ENCODE measurements at places on chromosomes 1 and 21.

DNA sequence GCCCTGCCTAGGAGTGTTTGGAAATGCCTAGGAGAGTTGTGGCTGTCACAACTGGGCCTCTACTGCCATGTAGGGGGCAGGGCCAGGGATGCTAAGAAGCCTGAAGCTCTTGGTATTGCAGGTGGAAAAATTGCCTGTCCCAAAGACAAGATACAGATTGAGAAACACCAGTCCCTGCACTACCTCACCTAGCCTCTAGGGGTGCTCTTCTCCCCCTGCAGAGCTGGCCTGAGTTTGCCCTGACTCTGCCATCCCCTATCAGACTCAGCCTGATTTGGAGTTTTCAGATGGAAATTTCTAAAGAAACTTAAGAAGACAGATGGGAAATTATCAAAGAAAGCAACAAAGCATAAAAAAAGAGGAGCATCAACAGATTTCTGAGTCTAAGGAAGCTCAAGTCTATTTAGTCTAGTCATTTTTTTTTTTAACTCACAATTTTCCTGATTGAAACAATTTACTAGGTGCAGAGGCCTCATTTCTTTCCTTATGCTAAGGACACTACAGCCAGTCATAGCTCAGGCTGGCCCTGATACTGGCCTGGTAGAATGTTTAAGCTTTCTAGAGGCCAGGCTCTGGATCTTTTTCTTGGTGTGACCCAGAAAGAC lies 61.4 kb upstream of the LRRN2 start:
- DNase-seq = no peak

- DNase-seq = peak; percentile 31
Measured at GRCh38 chr1:237012788-237013383, 8.6 kb upstream of the MT1HL1 start.

DNA sequence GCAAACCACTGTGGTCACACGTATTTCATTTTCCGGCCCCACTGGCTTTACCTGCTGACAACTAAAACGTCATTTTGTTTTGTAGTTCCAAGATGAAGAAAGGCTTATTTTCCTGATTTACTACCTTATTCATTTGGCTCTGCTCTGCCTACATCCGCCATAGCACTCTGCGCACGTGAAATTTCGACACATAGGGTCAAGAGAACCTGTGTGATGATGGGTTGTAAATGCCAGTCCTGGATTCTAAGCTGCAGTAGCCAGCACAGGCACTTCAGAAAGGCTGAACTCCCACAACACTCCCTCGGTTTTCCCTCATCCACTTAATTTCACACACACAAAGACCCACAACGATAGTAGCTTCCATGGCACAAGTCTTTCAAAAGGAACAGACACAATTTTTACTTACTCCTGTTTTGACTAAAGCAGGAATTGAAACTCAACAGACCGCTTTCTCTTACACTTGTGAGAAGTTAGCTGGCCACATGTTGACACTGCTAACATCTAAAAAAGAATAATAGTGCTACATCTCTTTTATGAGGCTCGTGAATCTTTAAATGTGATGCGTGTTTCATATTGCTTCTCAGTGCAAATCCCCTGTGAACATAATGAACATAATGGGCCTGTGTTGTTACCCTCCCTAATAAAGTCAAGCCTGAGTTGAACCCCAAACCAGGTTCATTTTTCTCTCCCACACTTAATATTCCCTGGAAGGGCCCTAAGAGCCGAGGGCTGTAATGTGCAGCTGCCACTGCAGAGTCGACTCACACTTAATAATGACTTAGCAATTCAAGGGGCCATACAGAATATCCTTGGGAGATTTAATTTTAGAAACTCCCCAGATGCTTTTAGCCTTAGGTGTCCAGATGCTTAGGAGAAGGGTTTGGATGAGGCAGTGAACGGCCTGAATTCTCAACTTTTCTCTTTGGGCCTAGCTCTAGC lies 1.5 kb upstream of the RUNX1 start:
- DNase-seq = peak; percentile 14

DNA sequence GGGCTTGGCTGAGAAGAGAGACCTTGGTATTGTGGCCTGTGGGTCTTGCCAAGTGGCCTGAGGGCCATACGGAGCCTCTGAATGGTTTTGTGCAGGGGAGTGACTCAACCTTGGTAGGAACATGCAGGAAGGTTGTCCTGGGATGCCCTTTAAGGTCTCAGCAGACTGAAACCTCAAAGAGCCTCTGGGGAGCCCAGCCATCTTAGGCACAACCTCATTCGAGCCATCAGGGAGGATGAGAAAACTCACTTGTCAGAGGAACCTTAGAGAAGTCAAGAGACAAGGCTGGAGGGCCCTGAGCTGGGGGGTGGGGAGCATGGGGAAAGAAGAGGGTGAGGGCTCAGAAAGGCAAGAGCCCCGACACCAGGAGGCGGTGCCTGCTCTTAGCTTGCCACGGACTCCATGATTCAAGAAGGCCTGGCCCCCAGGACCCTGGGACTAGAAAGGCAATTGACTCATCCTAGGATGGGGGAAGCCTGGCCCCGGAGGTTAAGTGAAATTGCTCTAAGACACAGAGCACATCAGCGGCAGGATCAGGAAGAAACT lies 13.0 kb downstream of the IFI6 start:
- no peak for DNase-seq

DNA sequence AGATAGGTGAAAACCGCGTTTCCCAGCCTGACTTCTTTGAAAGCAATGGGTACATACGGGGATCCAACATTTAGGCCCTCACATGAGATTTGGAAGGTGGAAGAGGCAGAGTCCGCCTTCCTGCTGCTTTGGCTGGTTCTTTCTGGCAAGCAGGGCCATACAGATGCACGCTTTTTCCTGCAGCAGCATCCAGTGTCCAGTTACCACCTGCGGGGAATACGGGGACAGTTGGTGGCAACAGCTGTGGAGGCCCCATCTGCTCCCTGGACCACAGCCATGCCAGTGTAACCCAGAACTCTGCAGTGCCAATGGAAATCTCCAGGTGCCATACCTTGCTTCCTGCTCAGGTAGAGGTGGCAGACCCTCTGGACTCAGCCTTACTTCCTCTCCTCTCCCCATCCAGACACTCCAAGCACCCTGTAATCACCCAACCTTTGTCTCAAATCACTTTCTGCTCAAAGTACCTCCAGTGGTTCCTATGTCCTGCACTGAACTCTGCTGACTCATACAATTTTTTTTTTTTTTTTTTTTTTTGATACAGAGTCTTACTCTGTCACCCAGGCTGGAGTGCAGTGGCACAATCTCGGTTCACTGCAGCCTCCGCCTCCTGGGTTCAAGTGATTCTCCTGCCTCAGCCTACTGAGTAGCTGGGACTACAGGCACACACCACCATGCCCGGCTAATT lies 68.3 kb downstream of the SLC16A1 start:
- DNase-seq = no peak

- no peak for DNase-seq
Measured at GRCh38 chr21:42311816-42312625, 3.2 kb downstream of the TFF3 start.

DNA sequence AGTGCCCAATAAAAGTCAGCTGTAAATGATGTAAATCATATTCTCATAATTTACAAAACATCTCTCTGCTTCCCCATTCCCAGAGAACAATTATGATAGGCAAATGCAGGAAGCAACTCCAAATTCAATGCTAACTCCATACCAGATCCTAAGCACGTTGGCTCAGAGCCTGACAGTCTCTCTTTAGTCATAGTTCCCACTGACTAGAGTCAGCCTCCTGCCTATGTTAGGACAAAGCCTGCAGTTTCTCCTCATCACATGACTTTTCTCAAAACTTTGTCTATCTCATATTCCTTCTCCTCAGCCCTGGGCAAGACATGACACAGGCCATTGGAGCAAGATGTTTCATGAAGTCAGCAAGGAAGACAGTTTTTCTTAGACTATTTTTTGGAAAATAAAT lies 101.5 kb upstream of the COL24A1 start:
- no peak for DNase-seq

DNA sequence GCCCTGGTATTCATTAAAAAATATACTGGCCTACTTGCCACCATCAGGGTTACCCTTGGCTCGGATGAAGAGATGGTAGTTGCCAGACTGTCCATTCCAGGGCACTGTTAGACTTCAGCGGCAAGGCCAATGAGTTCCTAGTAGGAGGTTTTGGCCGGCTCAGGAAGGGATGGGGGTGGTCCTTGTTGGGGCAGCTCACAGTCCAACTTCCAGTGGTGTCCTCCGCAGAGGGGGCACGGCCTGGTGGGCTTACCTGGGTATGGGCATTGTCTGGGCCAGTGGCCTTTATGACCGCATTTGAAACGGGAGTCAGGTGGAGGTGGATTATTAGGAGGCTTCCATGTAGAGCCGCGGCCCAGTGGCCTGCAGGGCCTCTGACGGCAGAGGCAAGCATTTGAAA lies 139.1 kb upstream of the ETV3 start:
- no peak for DNase-seq

DNA sequence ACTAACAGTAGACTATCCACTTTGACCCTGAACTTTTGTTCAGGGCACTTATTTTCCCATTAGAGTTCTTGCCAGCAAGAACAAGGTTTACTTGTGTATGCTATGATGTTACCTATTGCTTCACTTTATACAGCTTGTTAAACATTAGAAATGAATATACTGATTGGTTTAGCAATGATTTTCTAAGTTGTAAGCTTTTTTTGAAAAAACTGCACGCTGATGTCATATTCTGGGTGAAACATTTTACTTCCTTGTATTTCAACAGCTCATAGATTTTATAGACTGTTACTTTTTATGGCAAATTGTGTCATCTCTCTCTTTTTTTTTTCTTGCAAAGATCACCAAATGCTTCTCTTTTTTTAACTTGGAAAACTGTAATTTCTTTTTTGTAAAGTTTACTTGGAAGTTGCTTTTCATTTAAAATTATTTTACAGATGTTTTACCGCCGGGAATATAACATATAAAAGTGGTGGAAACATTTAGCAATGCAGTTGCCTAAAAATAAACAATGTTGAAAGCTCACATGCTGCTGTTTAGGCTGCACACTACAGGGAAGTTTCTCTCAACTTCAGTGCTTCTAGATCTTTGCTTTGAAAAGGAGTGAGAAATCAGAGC lies 215.3 kb upstream of the NFIA start:
- peak; percentile 23 for DNase-seq

DNA sequence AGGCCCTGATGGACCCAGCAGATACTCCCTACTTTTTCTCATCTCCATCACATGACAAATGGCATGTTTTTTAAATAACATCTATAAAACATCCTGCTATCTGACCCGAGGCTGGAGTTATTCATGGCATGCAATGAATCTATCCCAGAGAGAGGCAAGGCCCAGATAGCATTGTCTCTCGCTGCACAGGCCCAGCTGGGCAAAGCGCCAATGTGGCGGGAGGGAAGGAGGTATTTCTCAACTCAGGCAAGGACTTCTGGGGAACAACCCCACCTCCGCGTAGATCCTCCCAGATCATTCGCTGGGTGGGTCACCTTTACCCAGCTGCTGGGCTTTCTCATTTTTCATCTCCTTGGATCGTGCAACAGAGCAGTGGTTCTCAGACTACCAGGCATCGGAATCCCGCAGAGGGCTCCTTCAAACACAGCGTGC lies 59.8 kb downstream of the ERG start:
- DNase-seq = no peak

GRCh38 chr1:75472971-75473603 lies 137.8 kb downstream of the SLC44A5 start:
- no peak for DNase-seq

GRCh38 chr1:213984387-213985208 lies 3.2 kb upstream of the PROX1 start:
- DNase-seq = no peak

GRCh38 chr1:171740356-171740863 lies 1.5 kb downstream of the VAMP4 start:
- no peak for DNase-seq

GRCh38 chr1:42784946-42785693 lies at the start of gene TMEM269:
Gene TMEM269 (plus strand): TSS chr1:42784991. CDS start chr1:42789894, 4,903 bp downstream.
- no peak for DNase-seq

DNA sequence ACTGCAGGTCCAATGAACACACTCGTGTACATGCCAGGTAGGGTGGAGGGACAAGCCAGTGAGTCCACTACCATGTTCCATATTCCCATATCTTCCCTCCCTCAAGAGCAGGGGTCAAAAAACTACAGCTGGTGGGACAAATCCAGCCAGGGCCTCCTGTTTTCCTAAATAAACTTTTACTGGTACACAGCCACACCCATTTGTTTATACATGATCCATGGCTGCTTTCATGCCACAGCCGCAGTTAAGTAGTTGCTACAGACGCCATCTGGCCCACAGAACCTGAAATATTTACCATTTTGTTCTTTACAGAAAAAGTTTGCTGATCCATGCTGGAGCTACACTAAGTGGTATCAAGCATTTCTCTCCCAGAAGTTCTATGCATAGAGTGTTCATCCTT lies 42.4 kb downstream of the CASQ2 start:
- DNase-seq = peak; percentile 8

DNA sequence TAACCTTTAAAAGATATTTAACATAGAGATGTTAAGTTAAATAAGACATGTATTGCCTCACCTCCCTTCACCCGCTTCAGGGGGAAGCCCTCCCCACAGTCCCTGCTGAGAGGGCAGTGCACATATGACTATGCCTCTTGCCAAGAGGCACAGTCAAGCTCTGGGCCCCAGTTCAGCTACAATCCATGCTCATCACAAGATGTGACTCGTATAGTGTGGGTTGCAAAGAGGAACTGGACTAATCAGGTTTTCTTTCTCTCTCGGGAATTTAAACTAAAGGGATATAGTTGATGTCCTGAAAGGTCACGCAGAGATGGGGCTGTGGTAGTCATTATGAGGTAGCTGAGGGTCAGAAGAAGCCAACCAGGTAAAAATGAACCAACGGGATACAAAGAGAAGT lies 35.6 kb downstream of the LYST start:
- no peak for DNase-seq

DNA sequence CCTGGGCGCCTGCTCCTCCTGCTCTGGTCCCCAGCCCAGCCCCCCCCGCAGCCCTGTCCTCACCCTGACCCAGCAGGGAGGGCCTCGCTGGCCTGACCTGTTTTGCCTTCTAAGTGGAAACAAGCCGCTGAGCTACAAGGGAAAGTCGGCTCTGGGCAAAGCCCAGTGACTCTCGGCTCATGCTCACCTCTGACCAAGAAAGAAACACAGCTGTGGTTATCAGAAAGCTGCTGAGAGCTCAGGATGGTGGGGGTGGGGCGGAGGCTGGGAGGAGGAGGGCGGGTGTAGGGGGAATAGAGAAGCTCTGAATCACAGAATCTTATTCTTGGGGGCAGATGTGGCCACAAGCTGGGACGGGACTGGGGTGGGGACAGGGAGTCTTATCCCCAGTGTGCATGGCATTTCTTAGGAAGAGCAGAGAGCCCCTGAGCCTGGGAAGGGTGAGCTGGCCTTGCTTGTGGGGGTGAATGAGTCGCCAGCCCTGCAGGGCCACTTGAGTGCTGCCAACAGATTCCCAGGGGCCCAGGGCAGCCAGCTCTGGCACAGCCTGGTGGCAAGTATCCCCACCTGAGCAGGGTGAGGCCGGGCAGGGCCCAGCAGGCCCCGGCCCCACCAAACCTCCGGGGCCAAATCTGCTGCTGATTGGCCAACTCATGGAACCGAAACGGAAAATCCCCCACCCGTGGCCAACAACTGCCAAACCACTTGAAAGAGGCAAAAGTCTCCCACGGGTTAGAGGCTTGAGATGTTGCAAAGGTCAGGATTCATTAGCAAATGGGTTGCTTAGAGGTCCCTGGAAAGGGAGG lies 120.6 kb downstream of the SPSB1 start:
- DNase-seq = no peak

- DNase-seq = no peak
Measured at GRCh38 chr1:219340796-219341195, 167.1 kb downstream of the LYPLAL1 start.

- no peak for DNase-seq
Measured at GRCh38 chr1:43440358-43440757, 13.4 kb downstream of the HYI start.

GRCh38 chr1:107010582-107010981 lies 45.9 kb upstream of the PRMT6 start:
- no peak for DNase-seq

All from LNCaP clone FGC (cell line).